Choroid plexus epithelial cell (primary cell): ENCODE measurements at places on chromosomes 1 and 21.

DNA sequence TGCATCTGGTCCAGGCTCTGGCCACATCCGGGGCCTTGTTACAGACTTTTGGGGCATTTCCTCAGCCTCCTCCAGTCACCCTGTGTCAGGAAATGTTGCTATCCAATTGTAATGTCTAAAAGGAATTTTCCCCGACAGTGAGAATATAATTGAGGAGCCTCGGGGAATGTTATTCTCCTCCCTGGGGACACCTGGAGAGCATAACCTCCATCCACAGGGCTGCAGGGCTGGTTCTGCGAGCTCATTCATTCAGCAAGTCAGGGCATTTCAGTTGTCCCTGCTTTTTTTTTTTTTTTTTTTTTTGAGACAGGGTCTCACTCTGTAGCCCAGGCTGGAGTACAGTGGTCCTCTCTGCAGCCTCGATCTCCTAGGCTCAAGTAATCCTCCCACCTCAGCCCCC, 72.6 kb downstream of the MDM4 start:
- DNase-seq, result no peak

DNA sequence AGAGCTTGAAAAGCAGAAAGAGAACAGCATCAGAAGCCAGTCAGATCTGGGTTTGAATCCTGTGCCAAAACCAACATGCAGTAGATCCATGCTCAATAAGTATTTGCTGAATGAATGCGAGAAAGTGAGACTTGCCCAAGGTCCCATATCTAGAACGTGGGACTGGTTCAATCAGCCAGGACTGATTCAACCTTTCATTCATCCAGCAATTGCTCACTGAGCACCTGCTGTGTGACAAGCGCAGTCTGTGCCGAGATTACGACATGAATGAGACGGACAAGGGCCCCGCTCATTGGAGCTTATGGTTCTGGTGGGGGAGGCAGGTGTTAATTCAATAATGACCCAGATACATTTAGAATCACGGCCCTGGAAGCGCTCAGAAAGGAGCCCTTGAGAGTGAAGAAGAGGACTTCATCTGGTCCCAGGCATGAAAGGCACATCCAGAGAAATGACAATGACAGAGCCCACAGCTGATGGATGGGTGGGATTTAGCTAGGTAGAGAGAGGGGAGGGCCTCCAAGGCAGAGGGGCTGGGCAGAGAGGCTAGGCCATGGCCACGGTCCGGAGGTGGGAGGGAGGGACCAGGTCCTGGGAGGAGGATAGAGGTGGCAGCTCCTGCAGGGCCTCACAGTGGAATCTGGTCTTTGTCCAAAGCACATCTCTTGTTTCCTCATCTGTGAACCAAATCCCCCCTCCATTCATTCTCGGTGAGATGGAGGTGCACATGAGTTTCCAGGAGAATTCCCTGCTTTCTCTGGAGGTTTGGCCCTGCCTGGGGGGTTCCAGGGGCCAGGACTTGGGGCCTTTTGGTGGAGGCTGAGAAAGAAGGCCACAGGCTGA, 4.2 kb upstream of the FAM131C start:
- DNase-seq, result no peak

- DNase-seq, result no peak
Measured at GRCh38 chr1:79575424-79575823, 568.9 kb upstream of the ADGRL4 start.

GRCh38 chr1:193256019-193256418, 69.6 kb upstream of the B3GALT2 start:
- DNase-seq, result no peak

DNA sequence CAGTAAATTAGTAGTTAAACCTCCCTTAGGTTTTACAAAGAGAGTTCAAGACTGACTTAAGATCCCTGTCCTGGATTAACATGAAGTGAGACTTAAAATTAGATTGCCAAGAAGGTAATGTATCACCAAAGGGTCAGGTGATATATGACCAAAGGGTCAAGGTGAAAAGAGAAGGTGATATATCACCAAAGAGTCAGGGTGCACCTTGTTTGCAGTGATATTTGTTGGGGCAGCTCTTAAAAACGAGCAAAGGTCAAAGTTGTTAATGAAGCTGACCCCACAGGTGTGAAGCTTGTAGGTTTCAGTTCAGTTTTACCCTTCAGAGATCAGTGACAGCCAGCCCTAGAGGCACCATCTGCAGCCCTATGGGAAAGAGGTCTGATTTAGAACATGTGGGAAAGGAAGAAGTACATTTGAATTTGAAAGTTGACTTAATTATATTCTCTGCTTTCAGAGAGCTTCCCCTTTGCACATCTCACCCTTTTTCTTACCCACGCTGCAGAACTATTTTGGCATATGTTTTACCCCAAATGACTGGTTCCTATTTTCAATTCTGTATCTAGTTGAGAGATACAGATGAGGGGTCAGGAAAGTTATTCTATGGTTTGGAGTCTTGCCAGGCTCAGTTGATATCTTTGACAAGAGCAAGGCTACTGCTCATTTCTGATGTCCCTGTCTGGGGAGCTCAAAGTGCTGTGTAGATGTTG, 170.8 kb downstream of the S1PR1 start:
- no peak for DNase-seq

- DNase-seq, result no peak
Measured at GRCh38 chr1:228095161-228095560, 8.0 kb downstream of the C1orf35 start.

DNA sequence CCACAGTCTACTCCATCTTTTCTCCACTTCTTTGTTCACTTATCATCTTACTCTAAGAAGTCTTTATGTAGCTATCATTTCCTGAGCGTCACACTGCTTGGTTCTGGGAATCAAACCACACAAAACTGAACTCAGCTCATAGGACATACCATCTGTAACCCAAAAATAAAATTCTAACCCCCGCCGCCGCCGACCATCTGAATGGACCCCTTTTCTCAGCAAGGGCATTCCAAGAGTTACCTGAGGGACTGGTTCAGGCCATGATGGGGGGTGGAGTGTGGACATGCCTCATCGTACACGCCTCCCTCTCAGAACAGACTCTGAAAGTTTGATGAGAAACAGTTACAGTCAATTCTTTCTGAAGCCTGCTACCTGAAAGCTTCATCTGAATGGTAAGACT, 12.6 kb upstream of the CHI3L2 start:
- no peak for DNase-seq

DNA sequence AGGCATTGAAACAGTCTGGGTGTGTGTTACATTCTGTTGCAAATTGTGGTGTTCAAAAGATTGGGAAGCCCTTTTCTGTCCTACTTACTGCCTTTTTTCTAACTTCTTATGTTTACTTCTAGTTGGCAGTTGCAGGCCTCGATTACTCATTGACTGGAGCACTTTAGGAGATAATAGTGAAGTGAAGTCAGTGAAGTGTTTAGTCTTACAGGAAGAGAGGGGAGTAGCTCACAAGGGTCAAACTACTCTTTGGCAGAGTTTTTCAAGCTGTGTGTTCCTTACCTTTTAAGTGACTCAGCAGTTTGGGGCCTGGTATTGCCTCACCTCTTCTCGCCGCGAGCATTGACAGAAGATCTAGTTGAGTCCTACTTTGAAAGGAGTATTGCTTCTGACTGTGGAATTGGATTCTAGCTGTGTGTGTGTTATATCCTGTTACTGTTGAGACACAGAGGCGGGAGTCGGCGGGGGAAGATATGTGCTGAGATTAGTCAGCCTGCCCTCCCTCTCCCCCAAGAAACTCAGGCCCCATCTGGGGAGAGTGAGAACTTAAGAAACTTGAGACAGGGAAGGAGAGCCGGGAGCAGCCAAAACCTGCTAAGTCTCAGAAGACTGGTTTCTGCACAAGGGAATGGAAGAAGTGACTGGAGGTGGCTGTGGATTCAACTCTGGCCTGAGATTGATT, 19.3 kb downstream of the AHCYL1 start:
- peak; percentile 99 for DNase-seq

- no peak for DNase-seq
Measured at GRCh38 chr1:32818804-32819541, 1.5 kb downstream of the S100PBP start.

DNA sequence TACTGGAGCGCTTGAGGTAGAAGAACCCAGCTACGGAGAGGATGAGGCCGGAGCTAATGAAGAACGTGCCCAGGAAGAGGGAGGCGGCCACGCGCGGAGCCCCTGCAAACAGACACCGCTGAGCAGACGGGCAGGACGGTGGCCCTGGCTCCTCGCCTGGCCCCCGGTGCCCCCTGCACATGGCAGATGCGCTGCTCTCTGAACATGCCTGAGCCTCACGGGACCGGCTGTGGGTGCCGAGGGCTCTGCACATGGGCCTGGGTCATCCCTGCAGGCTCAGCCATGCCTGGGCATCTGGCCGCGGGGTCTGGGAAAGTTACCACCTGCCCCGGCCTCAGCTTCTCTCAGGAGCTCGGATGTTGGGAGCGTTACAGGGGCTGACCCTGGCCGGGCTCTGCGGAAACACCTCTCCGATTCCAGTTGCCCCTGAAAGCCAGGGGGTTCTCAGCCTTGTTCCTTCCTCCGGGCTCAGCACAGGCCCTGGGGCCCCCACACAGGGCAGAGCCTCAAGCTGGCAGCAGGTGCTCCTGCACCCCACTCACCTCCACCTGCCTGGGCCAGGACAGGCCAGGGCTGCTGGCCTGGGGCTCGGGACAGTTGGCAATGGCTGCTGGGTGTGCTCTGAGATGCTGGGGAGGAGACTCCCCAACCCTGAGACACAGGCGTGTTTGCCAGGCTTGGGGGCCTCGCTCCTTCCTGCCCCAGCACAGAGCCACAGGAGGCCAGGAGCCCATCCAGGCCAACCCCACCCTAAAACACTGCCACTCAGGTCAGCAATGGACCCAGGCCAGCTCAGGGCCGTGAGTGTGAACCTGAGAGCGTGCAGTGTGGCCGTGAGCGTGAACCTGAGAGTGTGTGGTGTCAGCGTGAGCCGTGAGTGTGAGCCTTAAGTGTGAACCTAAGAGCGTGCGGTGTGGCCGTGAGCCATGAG, 12.1 kb upstream of the RNF223 start:
- DNase-seq, result no peak

DNA sequence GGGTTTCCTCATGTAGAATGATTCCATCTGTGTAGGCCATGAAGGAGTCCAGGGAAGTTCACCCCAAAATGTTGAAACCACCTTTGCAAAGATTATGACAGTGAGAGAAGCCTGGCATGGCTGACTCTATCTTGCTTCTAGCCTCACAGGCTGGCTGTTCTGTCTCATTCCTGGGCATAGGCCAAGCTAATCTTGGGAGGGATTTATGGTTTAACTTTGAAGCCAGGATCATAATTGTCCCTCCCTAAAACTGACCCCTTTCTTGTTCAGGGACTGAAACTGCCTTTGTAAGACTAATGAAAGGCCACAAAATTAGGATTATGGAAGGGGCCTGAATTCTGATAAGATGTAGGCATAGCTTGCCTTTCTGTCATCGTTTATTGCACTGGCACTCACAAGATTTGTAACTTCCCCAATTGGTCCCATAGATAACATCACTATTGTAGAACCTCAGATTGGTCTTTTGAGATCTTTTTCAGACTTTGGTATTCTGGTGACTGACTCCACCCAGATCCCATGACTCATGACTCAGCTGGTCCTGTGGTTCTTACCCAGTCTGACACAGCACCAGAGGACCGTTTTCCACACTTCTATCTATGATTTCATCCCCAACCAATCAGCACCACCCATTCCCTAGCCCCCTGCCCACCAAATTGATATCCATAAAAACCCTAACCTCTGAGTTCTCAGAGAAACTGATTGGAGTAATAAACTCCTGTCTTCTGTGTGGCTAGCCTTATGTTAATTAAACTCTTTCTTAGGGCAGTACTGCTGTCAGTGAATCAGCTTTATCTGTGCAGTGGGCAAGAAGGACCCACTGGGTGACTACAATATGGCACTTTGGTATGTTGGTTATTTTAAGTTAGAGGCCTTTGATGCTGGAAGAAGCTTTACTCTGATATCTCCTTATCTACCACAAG, 13.6 kb upstream of the LAMTOR5 start:
- peak; percentile 74 for DNase-seq

GRCh38 chr1:79499541-79499940, 493.0 kb upstream of the ADGRL4 start:
- DNase-seq, result no peak

DNA sequence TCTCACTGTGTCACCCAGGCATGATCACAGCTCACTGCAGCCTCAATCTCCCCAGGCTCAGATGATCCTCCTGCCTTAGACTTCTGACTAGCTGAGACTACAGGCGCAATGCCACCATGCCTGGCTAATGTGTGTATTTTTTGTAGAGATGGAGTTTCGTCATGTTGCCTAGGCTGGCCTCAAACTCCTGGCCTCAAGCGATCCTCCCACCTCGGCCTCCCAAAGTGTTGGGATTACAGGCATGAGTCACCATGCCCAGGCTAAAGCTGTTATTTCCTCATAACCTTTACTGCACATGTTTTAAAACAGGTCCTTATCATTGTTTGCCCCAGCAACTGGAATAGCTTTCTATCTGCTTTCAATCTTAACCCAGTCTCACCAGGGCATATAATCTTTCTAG, 2.9 kb downstream of the SARS1 start:
- no peak for DNase-seq

GRCh38 chr1:29515170-29515955, 279.0 kb downstream of the PTPRU start:
- no peak for DNase-seq

GRCh38 chr1:10607228-10607627, 132.5 kb downstream of the PEX14 start:
- peak; percentile 30 for DNase-seq

GRCh38 chr1:234288946-234289345, 84.3 kb upstream of the COA6 start:
- DNase-seq, result peak; percentile 10

GRCh38 chr1:66733348-66734017, 18.8 kb upstream of the DYNLT5 start:
- DNase-seq, result peak; percentile 43

- DNase-seq, result no peak
Measured at GRCh38 chr1:214215583-214215982, 65.4 kb upstream of the SMYD2 start.

- DNase-seq, result peak; percentile 75
Measured at GRCh38 chr1:114979278-114979891, 50.2 kb upstream of the TSHB start.

GRCh38 chr21:42820616-42821465, 58.5 kb downstream of the WDR4 start:
- DNase-seq, result no peak

DNA sequence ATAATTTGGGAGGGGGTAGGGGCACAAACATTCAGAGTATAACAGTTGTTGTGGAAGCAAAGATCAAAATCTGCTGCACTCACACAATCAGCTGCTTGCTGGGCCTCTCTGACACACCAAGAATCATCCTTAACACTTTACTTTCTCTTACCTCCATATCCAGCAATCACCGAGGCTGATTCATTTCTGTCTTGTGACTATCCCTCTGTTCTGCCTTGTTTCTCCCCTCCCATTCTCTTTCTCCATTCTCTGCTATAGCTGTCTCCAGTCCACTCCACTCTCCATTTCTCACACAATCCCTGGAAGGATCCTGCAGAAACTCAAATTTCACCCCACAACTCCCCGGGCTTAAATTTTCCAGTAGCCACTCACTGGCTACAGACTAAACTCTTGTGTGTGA, 91.8 kb upstream of the NGF start:
- no peak for DNase-seq

- DNase-seq, result no peak
Measured at GRCh38 chr1:232699814-232700213, 69.9 kb upstream of the SIPA1L2 start.

DNA sequence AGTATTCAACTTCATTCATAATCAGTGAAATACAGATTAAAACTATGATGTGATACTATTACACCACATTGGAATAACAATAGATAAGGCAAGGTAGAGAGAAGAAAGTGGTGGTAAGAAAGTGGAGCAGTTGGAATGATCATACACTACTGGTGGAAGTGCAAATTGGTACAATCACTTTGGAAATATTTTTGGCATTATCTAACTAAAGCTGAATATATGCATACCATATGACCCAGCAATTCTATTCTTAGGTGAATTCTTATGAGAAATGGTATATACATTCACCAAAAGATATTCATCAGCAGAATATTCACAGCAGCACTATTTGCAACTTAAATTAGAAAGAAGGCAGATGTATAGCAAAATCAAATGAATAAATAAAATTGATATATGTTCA, 21.4 kb upstream of the PTPRC start:
- no peak for DNase-seq
